Cardiac septum (tissue), 1 donor: ENCODE measurements at places on chromosomes 1 and 21. TPM values are rescaled to one million over a fixed set of nuclear protein-coding genes. Genes with fewer than 3 reads are reported as not detected.

DNA sequence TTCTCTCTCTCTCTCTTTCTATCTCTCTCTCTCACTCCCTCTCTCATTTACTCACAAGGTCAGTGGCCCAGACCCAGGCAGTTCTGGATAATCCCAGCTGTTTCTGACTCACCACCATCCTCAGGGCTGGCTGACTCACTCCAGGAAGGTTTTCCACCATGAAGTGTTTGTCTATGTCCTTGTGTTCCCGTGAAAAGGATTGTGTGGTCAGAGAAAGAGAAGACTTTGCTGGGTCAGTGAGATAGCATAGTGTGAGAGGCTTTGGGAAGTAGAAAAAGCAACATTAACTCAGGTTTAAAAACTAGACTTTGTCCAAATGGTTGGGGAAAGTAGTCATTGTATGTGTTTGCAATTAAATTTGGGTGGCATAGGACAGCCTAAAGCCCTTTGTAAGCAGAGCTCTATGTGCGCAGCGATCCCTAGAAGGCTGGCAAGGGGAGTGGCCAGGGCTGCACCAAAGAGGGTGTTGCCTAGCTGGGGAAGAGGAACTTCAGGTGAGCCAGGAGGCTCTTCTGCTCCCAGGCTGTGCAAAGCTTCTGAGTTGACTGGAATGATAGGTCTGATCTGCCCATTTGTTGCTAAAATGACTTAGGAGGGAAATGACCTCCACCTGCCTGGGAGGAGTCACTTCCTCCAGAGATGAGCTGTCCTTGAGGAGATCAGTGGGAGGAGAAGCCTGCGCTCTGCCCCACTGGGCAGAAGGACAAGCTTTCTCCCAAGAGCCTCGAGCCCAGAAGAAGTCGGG lies 4.9 kb upstream of the CAPN2 start:
- no peak for DNase-seq

DNA sequence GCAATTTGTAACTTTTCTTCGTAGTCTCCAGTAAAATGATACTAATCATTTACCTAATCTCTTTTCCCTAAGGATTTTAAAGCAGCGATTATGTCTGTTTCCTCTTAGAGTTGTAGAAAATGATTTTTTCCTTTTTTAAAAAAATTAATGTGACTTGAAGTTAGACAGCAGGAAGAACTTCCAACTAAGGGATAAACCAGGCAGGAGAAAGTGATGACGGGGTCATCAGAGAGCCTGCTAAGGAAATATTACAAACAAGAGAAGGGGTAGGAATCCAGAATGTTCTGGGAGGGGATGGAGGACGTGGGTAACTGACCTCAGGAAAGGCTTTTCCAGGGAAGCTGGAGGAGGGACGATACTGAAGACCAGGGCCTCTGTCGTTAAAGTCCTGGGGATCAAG lies 8.8 kb upstream of the ETV3L start:
- DNase-seq: no peak

GRCh38 chr1:64519901-64520300 lies 50.0 kb downstream of the CACHD1 start:
- no peak for DNase-seq

DNA sequence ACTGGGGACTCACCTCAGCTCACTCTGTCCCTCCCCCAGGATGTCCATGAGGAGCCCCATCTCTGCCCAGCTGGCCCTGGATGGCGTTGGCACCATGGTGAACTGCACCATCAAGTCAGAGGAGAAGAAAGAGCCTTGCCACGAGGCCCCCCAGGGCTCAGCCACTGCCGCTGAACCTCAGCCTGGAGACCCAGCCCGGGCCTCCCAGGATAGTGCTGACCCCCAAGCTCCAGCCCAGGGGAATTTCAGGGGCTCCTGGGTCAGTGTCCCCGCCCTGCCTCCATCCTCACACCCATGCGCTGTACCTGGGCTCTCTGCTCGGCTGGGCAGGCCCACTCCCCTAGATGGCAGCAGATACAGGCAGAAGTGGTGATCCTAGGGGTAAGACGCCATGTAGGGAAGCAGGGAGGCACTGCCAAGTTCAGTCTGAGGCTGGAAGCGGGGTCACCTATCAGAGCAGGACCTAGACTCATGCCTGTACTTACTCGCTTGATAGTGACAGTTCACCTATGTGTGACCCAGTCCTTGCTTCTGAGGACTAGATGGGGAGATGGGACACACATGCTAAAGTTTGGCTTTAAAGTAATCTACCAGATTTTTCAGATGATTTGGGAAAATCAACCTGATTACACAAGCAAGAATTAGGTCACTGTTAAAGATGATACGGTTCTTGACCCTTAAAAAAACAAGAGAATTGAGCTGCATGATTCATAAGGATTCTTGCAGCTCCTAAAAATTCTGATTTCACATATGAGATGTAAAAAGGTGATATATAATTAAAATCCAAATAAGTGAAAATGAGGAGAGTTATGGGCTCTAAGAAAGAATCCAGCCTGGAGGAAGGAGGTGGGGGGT lies 38.7 kb downstream of the ETNK2 start:
- no peak for DNase-seq

ZNF683 gene
- not detected for total RNA-seq

HNRNPCL2 gene
- not detected for total RNA-seq

CLCA4 gene
- 0.13 TPM for total RNA-seq
